ENCODE measurements at places on chromosomes 5 and 9.

- no peak for DNase-seq
Measured at GRCh38 chr9:138013273-138013672, 135.7 kb downstream of the CACNA1B start.

GRCh38 chr5:41122459-41122858 is 51.3 kb upstream of the MROH2B start:
- DNase-seq = no peak

- DNase-seq = no peak
Measured at GRCh38 chr9:16002816-16003215, 450.0 kb downstream of the CCDC171 start.

DNA sequence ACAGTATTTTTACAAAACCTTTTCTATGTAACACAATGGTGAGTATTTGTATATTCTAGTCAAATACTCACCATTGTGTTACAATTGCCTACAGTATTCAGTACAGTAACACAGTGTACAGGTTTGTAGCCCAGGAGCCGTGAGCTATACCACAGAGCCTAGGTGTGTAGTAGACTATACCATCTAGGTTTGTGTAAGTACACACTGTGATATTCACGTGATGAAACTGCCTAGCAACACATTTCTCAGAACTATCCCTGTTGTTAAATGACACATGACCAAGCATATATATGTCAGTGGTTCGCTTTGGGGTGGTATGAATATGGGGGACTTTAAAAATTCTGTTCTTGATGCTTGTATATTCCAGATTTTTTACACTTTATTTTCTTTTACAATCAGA is 21.3 kb downstream of the SH3PXD2B start:
- no peak for DNase-seq

- no peak for DNase-seq
Measured at GRCh38 chr5:16803831-16804230, 132.3 kb downstream of the MYO10 start.

- DNase-seq = no peak
Measured at GRCh38 chr5:93636837-93637236, 53.8 kb downstream of the NR2F1 start.

DNA sequence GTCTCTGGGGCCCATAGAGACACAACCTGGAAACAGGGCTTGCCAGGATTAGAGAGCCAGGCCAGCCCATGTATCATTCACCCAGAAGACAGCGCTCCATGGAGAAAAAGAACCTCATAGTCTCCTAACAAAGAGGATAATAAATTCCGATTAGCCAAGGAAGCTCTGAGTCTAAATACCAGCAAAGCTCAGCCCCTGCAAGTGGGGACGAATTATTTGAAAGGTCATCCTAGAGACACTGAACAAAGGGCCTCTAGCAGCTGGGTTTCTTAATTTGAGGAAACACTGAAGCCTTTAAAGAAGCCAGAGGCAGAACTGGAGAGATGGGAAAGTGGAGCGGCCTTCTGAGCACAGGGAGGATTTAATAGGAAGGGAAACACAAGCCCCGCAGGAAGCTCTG is 287.1 kb upstream of the ZNF462 start:
- no peak for DNase-seq

DNA sequence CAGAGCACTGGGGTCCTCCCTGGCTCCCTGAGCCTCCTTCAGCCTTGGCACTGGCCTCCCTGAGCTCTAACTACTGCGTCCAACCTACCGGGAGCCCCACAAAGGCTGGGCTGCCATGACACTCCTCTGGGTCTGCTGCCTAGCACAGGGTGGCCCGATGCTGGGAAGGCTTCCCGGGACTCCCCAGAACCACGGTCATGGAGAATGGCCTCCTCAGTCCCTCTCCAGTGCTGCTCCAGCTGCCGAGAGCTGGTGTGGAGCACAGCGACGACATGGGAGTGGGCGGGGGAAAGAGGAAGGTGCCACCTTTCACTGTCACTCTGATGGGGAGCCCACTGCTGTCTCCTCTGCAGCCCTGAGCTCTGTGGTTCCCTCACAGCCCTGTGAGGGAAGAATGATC is 61.5 kb upstream of the RNF130 start:
- DNase-seq = no peak

DNA sequence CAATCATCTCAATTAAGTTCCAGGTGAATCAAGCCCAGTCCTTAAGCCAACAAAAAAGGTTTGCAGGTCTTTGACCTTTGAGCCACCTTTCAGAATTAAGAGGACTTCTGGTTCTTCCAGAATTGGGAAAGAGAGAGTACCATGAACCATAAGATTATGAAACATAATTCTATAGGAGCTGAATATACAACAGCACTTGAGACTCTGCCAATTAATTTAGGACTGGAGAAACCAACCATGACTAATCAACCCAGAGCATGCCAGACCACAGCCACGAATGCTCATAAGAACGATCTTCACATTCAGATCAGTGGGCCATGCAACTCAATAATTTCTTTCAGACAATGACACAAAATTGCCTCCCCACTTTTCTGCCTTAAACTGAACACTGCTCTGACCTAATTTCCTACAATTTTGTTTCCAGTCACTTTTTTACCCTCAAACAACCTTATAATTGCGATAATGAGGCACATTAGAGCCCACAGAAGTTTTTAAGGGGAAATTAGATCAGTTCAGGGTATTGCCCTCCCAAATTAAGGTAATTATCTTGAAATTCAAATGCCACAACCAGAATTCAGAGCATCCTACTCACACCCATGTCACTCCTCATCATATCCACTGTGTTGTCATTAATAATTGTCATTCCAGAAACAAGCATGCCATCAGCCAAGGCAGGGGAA is 213.4 kb downstream of the ATPSCKMT start:
- DNase-seq = no peak

GRCh38 chr5:27963050-27963783 is 924.8 kb upstream of the CDH9 start:
- DNase-seq = no peak

DNA sequence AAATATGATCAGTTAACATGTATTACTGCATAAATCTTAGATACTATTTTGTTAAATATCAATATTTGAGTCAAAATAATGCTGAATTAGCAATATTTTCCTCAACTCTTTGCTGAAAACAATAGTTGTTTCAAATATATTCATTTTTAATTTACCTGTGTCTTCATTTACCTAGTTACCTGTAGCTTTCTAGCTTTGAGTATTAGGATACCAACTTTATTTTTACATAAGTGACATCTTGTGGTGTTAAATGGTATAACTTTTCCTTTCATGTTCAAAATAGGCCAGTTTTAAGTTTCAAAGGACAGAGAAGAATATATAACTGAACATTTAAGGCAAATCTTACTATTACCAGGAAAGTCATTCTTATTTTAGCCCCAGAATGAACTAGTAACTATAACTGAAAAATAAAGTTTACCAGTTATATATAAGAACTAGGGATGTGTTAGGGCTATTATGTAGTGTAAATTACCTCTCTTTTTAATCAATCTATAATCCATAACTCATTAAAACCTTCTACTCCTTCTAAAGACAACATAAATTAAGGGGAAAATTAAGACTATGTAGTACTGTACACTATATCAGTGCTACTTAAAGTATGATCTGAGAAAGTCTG is 25.3 kb downstream of the AP3B1 start:
- DNase-seq = no peak

DNA sequence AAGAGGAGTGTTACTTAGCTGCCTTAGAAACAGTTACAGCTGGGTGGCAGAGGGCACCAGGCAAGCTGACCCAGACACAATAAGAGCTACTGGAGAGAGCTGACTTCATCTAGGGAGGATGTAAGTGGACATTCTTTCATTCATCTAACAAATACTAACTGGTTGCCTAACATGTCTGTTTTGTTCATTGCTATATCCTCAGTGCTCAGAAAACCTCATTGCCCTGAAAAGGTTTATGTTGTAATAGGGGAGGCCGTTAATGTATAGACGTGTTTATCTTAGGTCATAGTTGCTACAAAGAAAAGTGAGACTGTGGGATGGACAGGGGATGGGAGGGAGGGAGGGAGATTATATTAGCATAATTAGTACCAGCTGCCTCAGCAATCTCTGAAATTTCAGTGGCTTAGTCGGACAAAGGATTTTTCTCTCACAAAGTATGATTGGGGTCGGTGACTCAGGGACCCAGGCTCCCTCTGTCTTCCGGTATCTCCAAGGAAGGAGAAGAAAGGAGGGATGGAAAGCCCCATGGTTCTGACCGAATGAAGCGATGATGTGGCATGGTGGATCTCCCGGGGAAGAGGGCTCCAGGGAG is 2.6 kb upstream of the SNX18 start:
- no peak for DNase-seq

GRCh38 chr9:22160221-22160620 is 151.1 kb upstream of the CDKN2B start:
- DNase-seq = no peak

GRCh38 chr9:137029058-137029936 is 1.3 kb upstream of the ABCA2 start:
- no peak for DNase-seq

GRCh38 chr5:81335946-81336345 is 34.6 kb downstream of the ZCCHC9 start:
- no peak for DNase-seq

DNA sequence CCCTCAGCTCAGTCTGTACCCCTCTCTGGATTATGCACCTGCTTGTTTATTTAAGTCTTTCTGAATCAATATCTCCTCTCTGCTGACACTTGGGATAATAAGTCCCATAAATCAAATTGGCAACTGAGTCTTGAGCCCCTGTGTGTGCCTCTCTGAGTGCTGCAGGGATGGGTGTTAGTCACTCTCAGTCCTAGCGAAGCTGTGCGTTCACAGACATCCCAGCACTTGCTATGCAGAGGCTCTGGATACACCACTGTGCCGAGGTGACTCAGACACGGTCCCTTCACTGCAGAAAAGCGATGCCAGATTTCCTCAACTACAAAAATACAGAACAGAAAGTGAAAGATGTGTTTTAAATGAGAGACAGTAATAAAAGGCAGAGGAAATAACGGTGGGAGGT is 4.1 kb upstream of the KCNMB1 start:
- no peak for DNase-seq

- DNase-seq = peak; percentile 21
Measured at GRCh38 chr5:160188141-160189015, 40.9 kb upstream of the FABP6 start.

DNA sequence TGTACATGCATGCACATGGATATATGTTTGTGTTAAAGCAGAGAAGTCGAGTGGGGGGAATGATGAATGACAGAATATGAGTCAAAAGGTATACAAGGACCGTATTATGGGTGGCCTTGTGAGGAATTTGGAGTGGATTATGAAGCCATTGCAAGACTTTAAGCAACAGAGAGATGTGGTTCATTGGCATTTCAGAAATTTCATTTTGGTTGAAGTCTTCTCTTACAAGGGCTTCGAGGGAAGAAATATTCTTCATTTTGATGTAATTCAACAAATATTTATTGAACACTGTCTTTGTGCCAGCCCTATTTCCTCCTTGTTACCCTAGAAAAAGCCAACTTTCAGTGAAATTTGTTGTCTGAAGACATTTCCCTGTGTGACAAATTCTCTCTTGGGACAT is 83.9 kb upstream of the SLCO6A1 start:
- peak; percentile 3 for DNase-seq

DNA sequence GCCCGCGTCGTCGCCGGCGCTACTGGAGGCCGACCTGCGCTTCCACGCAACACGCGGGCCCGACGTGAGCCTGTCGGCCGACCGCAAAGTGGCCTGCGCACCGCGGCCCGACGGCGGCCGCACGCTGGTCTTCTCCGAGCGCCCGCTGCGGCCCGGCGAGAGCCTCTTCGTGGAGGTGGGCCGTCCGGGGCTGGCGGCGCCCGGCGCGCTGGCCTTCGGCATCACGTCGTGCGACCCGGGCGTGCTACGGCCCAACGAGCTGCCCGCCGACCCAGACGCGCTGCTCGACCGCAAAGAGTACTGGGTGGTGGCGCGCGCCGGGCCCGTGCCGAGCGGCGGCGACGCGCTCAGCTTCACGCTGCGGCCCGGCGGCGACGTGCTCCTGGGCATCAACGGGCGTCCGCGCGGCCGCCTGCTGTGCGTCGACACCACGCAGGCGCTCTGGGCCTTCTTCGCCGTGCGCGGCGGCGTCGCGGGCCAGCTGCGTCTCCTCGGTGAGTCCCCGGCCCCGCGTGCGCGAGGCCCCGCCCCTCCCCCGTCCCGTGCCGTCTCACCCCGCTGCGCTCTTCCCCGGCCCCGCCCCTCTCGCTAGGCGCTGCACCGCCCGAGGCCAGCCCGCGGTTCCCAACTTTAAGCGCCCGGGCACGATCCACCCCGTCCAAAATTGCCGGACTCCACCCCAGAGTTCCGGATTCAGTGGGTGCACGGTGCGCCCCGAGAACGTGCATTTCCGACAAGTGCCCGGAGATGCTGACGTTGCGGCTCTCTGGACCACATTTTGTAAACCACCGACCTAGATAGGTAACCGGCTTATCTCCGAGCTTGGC is 42.8 kb downstream of the NEURL1B start:
- DNase-seq = no peak

- DNase-seq = no peak
Measured at GRCh38 chr5:83866181-83866580, 145.5 kb upstream of the HAPLN1 start.

DNA sequence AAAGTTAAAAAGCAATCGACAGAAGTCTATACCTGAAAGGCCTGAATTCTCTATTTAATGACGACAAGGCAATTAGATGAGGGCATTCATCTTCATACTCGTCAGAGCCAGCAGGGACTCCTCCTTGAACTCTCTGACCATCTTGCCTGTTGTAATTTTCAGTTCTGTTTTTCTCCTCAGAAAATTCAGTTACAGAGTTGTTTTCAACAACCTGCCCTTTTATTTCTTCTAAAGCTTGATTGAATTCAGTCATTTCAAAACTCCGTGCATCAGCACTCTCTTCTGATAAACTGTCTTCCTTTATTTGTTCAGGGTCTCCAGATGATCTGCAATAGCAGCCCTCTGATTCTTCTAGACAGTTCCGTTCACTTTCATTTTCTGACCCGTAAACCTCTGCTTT is 15.6 kb downstream of the RIOK2 start:
- no peak for DNase-seq

DNA sequence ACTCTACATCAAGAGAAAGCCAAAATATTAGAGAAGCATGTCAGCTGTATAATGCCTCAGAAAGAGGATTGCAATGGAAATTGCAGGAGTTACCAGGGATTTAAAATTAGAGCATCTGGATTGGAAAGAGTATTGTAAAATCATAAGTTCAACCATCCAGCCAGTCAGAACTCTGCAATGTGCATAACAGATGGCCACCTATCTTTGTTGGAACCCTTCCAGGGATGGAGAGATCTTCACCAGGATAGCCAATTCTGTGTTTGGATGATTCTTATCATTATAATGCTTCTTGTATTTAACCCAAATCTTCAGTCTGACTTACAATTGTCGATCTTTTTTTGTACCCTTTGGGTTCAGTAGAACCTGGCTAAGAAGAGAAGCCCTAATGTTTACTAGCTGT is 164.4 kb downstream of the TLR4 start:
- no peak for DNase-seq

All from AG09309 (cell line).